Sigmoid colon (tissue), 7 donors: ENCODE measurements at places on chromosomes 7 and 10. TPM values are rescaled to one million over a fixed set of nuclear protein-coding genes. Genes with fewer than 3 reads are reported as not detected.

DNA sequence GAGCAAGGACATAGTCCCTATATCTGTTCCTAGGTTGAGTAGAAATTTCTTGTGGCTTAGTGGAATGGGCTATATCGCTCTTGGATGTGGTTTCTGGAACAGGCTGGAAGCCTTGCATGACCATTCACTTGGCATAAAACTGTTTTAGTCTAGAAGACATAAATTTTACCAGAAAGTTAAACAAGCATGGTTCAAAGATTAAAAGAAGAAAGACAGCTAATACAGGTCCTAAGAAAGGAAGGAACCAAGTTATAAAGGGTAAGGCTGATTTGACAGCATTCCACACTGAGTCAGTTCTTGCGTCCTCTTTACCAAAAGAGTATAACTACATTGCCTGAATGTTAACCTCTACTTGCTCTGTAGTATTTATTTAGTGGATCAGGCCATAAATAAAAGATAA lies 724.2 kb downstream of the SORCS1 start:
- H3K4me3 ChIP-seq = no peak overlapping the region
- H3K4me1 ChIP-seq = no peaks in the 10 kb centered on the region
- H3K27ac ChIP-seq = no peak overlapping the region
- no peaks in the 10 kb centered on the region for H3K27me3 ChIP-seq

DNA sequence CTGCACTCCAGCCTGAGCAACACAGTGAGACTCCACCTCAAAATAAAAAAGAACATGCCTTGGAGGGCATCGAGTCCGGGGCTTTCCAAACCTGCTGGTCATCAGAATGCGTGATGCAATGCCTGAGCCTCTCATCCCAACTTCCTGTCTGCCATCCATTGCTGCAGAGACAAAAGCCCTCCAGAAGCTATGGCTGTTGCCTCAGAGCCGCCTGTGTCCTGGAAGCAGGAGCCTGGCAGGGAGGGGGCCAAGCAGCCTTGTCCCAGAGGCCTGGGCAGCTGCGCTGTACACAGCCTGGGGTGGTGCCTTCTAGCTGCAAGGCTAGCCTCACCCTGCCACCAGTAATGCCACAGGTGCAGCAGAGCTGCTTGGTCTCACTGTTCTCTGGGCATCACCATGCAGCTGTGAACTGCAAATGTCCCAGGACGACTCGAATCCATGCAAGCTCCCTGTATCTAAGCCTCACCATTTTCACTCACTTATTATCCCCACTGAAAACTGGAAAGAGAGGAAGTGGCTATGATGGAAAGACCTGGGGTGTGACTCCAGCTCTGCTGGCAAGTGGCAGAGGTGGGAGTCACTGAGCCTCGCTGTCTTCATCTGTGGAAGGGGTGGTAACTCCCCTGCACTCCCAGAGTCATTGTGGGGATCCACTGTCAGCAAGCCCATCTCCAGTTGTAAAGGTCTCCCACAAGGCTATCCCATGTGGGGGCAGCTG lies 7.0 kb downstream of the ALOX5 start:
- no peak overlapping the region for H3K4me3 ChIP-seq
- peaks cover 54% of the 10 kb centered on the region for H3K27me3 ChIP-seq
- peak overlapping the region; percentile 36 for H3K27ac ChIP-seq

DNA sequence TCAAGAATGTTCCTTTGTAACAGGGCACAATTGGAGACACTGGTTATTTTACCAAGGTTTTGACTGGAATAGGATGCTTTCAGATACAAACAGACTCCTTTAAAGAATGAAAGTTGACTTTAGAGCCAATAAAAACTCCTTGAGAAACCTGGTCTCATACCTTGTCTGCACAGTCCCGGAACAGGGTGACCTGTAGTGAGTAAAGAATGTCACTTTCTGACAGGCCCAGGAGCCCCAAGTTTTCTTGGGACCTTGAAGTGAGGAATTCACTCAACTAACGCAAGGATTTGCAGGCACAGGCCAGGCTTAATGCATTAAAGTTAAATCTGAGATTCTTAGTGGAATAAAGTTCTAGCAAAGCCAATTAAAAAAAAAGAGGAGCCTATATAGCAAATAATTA lies 11.5 kb upstream of the GARS1 start:
- H3K27ac ChIP-seq = no peak overlapping the region
- H3K36me3 ChIP-seq = peaks cover 56% of the 10 kb centered on the region
- no peaks in the 10 kb centered on the region for H3K4me1 ChIP-seq
- H3K4me3 ChIP-seq = no peak overlapping the region

DNA sequence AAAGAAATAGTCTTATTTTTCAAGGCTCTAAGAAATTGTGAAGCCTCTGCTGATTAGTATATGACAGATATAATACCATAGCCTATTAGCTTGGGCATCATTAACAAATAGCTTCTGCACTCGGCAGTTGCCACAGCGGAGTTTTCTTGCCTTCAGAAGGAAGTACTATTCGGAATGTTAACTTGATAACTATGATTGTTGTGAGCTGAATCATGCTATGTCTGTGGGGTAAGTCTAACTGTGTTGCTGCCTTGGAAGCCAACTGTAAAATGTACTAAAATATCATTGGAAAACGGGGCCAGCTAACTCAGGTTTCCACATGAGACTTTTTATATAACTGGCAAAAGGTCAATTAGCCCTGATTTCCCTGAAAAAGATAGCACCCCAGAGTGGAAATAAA lies 93.2 kb downstream of the TWIST1 start:
- H3K27ac ChIP-seq = no peak overlapping the region
- no peak for DNase-seq
- no peak overlapping the region for H3K4me3 ChIP-seq
- no peaks in the 10 kb centered on the region for H3K4me1 ChIP-seq

GRCh38 chr7:151275813-151276577 lies 27.5 kb upstream of the SMARCD3 start:
- peak overlapping the region; percentile 50 for H3K4me3 ChIP-seq
- peaks cover 27% of the 10 kb centered on the region for H3K4me1 ChIP-seq
- H3K27me3 ChIP-seq = no peaks in the 10 kb centered on the region
- no peak for DNase-seq
- no peak overlapping the region for H3K27ac ChIP-seq

DNA sequence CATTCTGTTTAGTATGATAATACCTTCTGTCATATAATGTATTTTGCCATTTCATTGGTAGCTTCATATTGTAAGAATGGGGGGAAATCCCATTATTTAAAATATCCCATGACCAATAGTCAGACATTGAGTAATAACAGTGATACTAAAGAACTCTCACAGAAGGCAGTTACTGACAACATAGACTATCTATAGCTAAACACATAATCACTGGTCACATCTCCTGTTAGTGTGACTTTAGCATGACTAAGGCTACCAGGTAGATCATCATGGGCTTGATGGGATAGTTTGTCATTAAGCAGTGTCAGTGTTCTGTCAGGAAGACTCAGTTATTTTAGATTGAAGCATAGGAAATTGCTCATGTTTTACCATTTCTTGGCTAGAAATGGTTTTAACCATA lies 16.4 kb downstream of the OPN1SW start:
- H3K27me3 ChIP-seq = no peaks in the 10 kb centered on the region
- no peak overlapping the region for H3K27ac ChIP-seq
- H3K4me1 ChIP-seq = peaks cover 47% of the 10 kb centered on the region
- peaks cover 16% of the 10 kb centered on the region for H3K36me3 ChIP-seq
- DNase-seq = no peak

- H3K27me3 ChIP-seq = no peaks in the 10 kb centered on the region
- H3K4me3 ChIP-seq = no peak overlapping the region
- H3K36me3 ChIP-seq = no peaks in the 10 kb centered on the region
- H3K27ac ChIP-seq = no peak overlapping the region
- no peaks in the 10 kb centered on the region for H3K4me1 ChIP-seq
Measured at GRCh38 chr7:36659172-36659516, 65.2 kb downstream of the AOAH start.

- H3K36me3 ChIP-seq = no peaks in the 10 kb centered on the region
- no peak overlapping the region for H3K4me3 ChIP-seq
- no peak overlapping the region for H3K27ac ChIP-seq
Measured at GRCh38 chr10:48699011-48699627, 14.4 kb downstream of the WDFY4 start.

The LFNG gene
- 1.8 TPM for total RNA-seq

DNA sequence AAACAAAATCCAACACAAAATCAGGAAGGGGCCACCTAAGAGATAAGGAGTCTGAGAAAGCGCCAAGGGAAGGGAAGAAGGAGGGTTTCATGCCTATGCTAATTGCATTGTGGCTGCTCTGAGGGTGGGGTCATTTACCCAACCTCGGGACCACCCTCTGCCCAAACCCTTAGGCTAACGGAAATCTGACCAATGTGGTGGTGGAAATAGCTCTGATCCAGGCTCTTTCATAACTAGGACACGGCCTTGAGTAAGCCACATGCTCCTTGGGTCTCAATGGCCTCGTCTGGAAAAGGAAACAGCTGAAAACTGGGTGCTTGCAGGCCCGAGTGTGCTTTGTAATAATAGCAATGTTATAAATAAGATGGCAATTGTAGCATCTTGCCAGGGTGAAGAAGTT lies 14.9 kb upstream of the SRGN start:
- H3K36me3 ChIP-seq = no peaks in the 10 kb centered on the region
- H3K27ac ChIP-seq = no peak overlapping the region
- DNase-seq = peak; percentile 44
- no peak overlapping the region for H3K4me3 ChIP-seq

DNA sequence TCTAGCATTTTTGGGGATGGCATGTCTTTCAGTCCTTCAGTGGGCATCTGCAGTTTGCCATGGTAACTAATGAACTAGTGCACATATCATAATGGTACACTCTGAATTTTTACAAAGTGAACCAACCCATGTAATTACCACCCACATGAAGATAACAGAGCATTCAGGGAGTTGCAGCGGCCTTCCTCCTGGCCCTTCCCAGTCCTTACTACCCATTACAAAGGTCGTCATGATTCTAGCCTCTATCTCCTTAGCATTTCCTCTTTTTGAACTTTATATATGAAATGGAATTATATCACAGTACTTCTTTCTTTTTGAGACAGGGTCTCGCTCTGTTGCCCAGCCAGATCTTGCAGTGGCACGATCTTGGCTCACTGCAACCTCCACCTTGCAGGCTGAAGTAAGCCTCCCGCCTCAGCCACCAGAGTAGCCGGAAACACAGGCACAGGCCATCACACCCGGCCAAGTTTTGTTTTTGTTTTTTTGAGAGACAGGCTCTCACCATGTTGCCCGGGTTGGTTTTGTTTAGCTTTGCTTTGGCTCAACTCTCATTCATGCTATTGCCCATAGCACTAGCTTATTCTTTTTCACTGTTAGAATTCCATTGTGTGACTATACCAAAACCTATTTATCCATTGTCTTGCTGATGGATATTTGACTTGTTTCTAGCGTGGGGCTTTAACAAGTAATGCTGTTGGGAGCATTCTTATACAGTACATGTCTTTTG lies 79.2 kb downstream of the APBB1IP start:
- no peaks in the 10 kb centered on the region for H3K4me1 ChIP-seq
- no peak for DNase-seq
- no peaks in the 10 kb centered on the region for H3K36me3 ChIP-seq
- no peak overlapping the region for H3K27ac ChIP-seq

The MLLT10 gene
- 39.5 TPM for total RNA-seq

- H3K4me1 ChIP-seq = no peaks in the 10 kb centered on the region
- no peak overlapping the region for H3K27ac ChIP-seq
- H3K27me3 ChIP-seq = no peaks in the 10 kb centered on the region
- H3K4me3 ChIP-seq = no peak overlapping the region
- no peak for DNase-seq
- H3K36me3 ChIP-seq = no peaks in the 10 kb centered on the region
Measured at GRCh38 chr10:52383088-52383487, 69.0 kb downstream of the DKK1 start.

DNA sequence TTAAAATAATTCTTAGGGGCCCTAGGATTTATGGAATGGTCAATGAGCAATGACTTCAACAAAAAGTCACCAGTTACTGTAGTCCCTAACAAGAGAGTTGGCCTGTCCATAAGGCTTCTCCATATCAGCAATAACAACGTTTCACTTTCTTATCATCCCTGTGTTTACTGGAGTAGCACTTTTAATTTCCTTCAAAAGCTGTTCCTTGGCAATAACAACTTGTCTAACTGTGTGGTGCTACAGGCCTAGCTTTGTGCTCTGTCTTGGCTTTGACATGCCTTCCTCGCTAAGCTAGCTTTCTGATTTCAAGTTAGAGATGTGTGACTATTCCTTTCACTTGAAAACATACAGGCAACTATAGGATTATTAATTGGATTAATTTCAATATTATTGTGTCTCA lies 81.1 kb downstream of the JMJD1C start:
- no peak overlapping the region for H3K4me3 ChIP-seq
- H3K27ac ChIP-seq = no peak overlapping the region
- peaks cover 16% of the 10 kb centered on the region for H3K4me1 ChIP-seq
- no peak for DNase-seq
- no peaks in the 10 kb centered on the region for H3K36me3 ChIP-seq

The SEPHS1 gene
- total RNA-seq = 38.7 TPM

- peaks cover 2% of the 10 kb centered on the region for H3K27me3 ChIP-seq
- no peak for DNase-seq
- H3K4me3 ChIP-seq = peak overlapping the region; percentile 50
- peaks cover 19% of the 10 kb centered on the region for H3K4me1 ChIP-seq
- no peak overlapping the region for H3K27ac ChIP-seq
- no peaks in the 10 kb centered on the region for H3K36me3 ChIP-seq
Measured at GRCh38 chr10:103555712-103556111, 62.2 kb downstream of the NEURL1 start.

GRCh38 chr10:32112055-32112454 lies 55.8 kb upstream of the KIF5B start:
- no peaks in the 10 kb centered on the region for H3K4me1 ChIP-seq
- H3K27me3 ChIP-seq = no peaks in the 10 kb centered on the region

GRCh38 chr10:33370434-33370930 lies 36.0 kb upstream of the NRP1 start:
- DNase-seq = no peak
- no peak overlapping the region for H3K27ac ChIP-seq
- no peak overlapping the region for H3K4me3 ChIP-seq

GRCh38 chr10:132394201-132394811 lies 2.7 kb upstream of the PWWP2B start:
- peaks cover 31% of the 10 kb centered on the region for H3K4me1 ChIP-seq
- peak; percentile 69 for DNase-seq
- no peak overlapping the region for H3K4me3 ChIP-seq
- no peaks in the 10 kb centered on the region for H3K27me3 ChIP-seq

- H3K27me3 ChIP-seq = no peaks in the 10 kb centered on the region
- H3K4me1 ChIP-seq = peaks cover 22% of the 10 kb centered on the region
- H3K4me3 ChIP-seq = no peak overlapping the region
- no peak for DNase-seq
- no peaks in the 10 kb centered on the region for H3K36me3 ChIP-seq
- no peak overlapping the region for H3K27ac ChIP-seq
Measured at GRCh38 chr10:76542307-76542930, 1095.2 kb downstream of the KCNMA1 start.

The C7orf57 gene
- not detected for total RNA-seq

DNA sequence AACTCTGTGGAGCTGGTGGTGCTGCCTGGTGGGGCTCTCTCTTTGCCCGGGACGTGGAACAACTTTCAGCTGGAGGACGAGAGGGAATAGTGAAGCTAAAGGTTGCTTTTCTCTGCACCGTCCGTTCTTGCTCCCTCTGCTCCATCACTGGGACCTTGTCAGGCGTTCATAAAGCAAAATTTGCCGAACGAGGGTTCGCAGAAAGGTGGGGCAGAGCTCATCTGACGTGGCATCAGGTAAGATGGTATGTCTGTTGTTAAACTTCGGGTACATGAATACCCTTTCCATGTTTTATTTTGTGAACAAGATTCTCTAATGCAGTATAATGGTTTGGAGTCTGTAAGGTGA lies 416 bp downstream of the BBS9 start:
- H3K27ac ChIP-seq = peak overlapping the region; percentile 88
- no peaks in the 10 kb centered on the region for H3K27me3 ChIP-seq
- peak overlapping the region; percentile 72 for H3K4me3 ChIP-seq
- peaks cover 30% of the 10 kb centered on the region for H3K4me1 ChIP-seq
- H3K36me3 ChIP-seq = no peaks in the 10 kb centered on the region

The LIPM gene
- not detected for total RNA-seq
